NCI-H69 (cell line): ENCODE measurements at places on chromosomes 1 and 21.
A peak's percentile ranks its signal among the peaks of the same experiment; 100 is the strongest.

GRCh38 chr1:93874025-93874651, 4.9 kb downstream of the DNTTIP2 start:
- DNase-seq: peak; percentile 27

DNA sequence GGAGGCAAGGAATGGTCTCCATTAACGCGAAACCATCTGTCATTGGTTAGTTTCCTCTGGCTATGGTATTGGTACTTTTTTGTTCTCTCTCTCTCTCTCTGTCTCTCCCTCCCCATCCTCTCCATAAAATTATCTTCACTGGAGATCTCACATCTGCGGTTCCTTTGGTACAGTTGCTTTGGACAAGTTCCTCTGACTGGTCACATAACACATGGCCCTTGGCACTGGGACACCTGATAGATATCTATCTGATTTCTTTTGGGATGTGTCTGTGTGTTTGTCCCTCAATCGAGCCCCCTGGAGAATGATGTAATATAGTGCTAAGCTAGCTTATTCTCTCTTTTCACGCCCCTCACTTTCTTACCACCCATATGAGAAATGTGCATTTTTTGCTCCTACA, 682.0 kb upstream of the B3GALT2 start:
- DNase-seq: no peak

GRCh38 chr21:34936883-34937563, 112.1 kb downstream of the RUNX1 start:
- DNase-seq: no peak

GRCh38 chr1:230784163-230784562, 37.0 kb downstream of the CAPN9 start:
- no peak for DNase-seq

GRCh38 chr1:167714098-167714438, 7.7 kb upstream of the MPZL1 start:
- no peak for DNase-seq

GRCh38 chr1:54721719-54722118, 6.1 kb downstream of the TTC4 start:
- no peak for DNase-seq

DNA sequence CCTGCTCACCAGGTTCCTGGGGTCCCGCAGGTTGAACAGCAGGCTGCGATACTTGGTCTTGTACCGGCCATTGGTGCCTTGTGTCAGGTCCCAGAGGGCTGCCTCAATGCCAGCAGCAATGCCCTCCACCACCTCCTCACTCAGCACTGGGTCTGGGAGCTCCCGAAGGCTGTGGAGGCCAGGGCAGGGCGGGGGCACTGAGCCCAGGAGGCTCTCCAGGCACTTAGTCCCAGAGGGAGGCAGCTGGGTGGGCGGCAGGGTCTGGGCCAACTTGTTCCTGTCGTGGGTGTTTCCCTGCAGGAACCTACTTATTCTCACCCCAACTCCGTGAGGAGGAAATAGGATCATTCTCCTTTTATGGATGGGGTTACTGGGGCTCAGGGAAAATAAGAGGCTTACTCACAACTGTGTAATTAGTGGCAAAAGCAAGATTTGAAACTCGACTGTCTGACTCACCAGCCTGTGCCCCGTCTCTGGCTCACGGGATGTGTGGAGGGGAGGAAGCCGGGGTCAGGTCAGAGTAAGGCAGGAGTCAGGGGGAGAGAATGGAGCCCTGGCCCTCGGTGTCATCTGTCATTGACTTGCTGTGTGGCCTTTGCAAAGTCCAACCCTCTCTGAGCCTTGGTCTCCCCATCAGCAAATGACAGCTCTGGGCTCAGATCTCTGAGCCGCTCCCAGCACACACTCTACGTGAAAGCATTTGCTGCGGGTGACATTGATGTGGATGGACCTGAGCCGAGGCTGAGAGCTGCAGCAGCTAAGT, 17.2 kb downstream of the SPOCD1 start:
- peak; percentile 21 for DNase-seq

DNA sequence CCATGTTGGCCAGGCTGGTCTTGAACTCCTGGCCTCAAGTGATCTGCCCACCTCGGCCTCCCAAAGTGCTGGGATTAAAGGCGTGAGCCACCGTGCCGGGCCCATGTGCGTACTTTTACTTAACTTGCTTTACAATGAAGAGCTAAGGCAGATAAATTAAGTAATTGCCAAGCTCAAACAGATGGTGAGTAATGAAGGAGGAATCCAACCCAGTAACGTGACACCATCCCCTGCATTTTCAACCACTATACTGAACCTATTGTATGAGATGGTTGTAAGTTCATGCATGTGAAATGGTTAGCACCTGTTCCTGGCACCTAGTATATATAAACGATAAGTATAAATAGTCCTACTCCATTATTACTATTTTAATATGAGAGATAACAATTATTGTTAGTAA, 588.0 kb upstream of the BEND5 start:
- peak; percentile 65 for DNase-seq
